Kidney (tissue), 22 donors: ENCODE measurements at places on chromosomes 16 and 17. TPM values are rescaled to one million over a fixed set of nuclear protein-coding genes. Genes with fewer than 3 reads are reported as not detected.

- H3K27ac ChIP-seq: no peak overlapping the region
- H3K4me1 ChIP-seq: no peaks in the 10 kb centered on the region
- no peaks in the 10 kb centered on the region for H3K27me3 ChIP-seq
- no peaks in the 10 kb centered on the region for H3K36me3 ChIP-seq
- no peak overlapping the region for H3K4me3 ChIP-seq
- no peak for DNase-seq
These were observed 156.5 kb upstream of the WSCD1 start for GRCh38 chr17:5913641-5914040.

GRCh38 chr16:2270588-2271470 lies 2.9 kb upstream of the RNPS1 start:
- H3K36me3 ChIP-seq: no peaks in the 10 kb centered on the region
- no peaks in the 10 kb centered on the region for H3K27me3 ChIP-seq
- H3K4me1 ChIP-seq: peaks cover 10% of the 10 kb centered on the region

DNA sequence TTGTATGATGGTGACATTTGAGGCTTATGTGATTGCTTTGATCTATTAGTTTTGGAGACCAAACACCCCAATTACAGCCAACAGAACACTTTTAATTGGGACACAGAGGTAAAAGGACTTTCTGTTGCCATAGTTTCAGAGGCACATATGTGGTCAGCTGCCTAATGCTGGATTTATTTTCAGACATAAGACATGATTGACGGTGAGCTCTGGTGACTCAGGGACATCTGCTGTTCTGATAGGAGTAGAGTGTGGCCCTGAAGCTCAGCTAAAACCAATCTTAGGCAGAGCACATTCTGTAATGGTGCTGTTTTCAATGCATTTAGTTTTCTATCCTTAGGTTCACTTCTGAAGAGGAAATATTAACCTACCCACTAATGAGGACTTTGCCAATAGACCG lies 247.1 kb downstream of the UTP18 start:
- H3K4me3 ChIP-seq: no peak overlapping the region
- H3K27ac ChIP-seq: no peak overlapping the region
- no peaks in the 10 kb centered on the region for H3K36me3 ChIP-seq
- H3K27me3 ChIP-seq: no peaks in the 10 kb centered on the region
- H3K4me1 ChIP-seq: no peaks in the 10 kb centered on the region

DNA sequence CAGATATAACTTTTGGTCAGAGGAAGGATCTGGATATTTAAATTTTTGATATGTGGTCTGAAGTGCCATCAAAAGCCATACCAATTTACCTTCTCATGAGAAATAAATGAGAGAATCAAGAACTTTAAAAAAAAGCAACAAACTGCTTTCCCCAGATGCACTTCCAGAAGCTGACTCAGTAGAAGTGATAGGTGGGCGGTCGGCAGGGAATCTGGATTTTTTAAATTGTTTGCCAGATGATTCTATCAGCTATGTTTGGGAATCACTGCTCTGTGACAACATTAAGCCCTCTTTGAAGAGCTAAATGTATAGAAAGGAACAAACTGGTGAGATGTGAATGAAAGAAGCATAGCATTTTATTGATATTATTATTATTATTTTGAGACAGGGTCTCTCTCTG lies 19.2 kb downstream of the CDH3 start:
- no peak overlapping the region for H3K27ac ChIP-seq
- no peak overlapping the region for H3K4me3 ChIP-seq
- DNase-seq: no peak
- no peaks in the 10 kb centered on the region for H3K4me1 ChIP-seq

DNA sequence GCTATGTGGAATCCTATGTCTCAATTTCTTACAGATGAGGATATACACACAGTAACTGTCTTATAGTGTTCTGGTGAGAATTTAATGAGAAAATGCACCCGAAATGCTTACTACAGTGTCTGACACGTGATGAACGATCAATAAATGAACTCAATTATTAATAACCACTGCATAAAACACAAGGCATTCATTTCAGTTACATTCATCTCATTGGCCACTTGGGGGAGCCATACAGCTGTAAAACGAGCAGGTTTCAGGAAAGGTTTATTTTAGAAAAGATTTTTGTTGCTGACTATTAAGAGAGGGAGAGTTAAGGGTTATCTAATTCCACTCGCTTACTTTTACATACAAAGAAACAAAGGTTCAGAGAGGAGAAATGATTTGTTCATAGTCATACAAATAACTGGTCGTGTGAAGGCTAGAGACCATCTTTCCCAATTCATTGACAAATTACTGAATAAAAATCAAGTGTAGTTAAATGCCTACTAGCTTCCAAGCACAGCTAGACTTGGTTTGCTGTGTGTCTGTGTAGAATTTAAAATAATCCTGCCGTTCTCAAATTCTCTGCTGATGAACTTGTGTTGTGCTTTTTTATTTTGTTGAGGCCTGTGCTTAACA lies 160.1 kb downstream of the MAP2K4 start:
- no peak overlapping the region for H3K27ac ChIP-seq
- H3K27me3 ChIP-seq: no peaks in the 10 kb centered on the region
- no peak overlapping the region for H3K4me3 ChIP-seq
- H3K36me3 ChIP-seq: no peaks in the 10 kb centered on the region
- no peaks in the 10 kb centered on the region for H3K4me1 ChIP-seq
- DNase-seq: peak; percentile 72

- H3K36me3 ChIP-seq: no peaks in the 10 kb centered on the region
- H3K4me3 ChIP-seq: no peak overlapping the region
- H3K27me3 ChIP-seq: no peaks in the 10 kb centered on the region
- no peaks in the 10 kb centered on the region for H3K4me1 ChIP-seq
These were observed 67.6 kb upstream of the RBBP6 start for GRCh38 chr16:24471561-24472350.

GRCh38 chr16:11742093-11742535 lies 543 bp downstream of the TXNDC11 start:
- no peaks in the 10 kb centered on the region for H3K27me3 ChIP-seq
- no peaks in the 10 kb centered on the region for H3K36me3 ChIP-seq
- H3K4me3 ChIP-seq: peak overlapping the region; percentile 96
- peaks cover 26% of the 10 kb centered on the region for H3K4me1 ChIP-seq
- peak; percentile 88 for DNase-seq

DNA sequence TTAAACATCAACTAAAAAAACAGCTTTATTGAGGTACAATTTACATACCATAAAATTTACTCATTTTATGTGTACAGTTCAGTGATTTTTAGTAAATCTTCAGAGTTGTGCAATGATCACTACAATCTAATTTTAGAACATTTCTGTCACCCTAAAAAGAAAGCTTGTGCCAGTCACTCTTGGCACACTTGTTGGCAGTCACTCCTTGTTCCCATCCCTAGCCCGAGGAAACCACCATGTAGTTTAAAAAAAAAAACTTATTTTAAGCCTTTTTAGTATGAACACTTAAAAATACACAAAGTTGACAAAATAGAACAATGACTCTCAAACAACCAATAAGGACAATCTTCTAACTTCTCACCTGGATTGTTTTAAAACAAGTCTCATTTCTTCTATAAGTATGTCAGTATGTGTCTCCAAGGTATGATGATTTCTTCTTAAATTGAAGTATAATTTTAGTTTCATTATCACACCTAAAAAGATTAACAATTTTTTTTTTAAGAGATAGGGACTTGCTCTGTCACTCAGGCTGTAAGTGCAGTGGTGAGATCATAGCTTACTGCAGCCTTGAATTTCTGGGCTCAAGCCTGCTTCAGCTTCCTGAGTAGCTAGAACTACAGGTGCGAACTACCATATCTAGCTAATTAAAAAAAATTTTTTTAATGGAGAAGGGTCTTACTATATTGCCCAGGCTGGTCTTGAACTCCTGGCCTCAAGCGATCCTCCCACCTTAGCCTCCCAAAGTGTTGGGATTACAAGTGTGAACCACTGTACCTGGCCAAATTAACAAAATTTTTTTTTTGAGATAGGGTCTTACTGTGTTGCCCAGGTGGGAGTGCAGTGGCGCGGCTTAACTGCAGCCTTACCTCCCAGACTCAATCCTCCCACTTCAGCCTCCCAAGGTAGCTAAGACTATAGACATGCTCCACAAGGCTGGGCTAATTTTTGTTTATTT lies 53.2 kb downstream of the PPM1E start:
- H3K27ac ChIP-seq: no peak overlapping the region
- DNase-seq: no peak
- H3K4me1 ChIP-seq: no peaks in the 10 kb centered on the region
- H3K4me3 ChIP-seq: no peak overlapping the region

- no peak overlapping the region for H3K27ac ChIP-seq
- H3K27me3 ChIP-seq: peaks cover 19% of the 10 kb centered on the region
- peak; percentile 37 for DNase-seq
- no peaks in the 10 kb centered on the region for H3K36me3 ChIP-seq
These were observed 712 bp upstream of the SPECC1 start for GRCh38 chr17:20008242-20009051.

DNA sequence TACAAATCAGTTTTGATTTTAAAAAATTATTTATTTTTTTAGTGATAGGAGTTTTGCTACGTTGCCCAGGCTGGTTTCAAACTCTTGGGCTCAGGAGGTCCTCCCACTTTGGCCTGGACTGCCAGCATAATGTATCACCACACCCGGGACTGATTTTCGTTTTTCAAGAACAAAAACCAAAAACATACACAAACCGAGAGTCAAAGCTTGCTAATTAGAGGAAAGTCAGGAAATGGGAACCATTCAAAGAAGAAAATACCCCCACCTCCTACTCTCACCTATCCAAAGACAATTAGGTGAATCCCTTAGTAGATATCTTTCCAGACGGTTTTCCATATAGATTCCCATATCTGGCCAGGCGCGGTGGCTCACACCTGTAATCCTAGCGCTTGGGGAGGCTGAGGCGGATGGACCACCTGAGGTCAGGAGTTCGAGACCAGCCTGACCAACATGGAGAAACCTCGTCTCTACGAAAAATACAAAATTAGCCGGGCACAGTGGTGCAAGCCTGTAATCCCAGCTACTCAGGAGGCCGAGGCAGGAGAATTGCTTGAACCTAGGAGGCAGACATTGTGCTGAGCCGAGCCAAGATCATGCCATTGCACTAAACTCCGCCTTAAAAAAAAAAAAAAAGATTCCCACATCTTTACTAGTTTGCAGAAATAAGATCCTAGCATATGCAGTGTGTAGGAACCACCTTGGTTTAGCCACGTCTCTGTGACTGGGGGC lies 883 bp upstream of the SPN start:
- no peak for DNase-seq
- H3K27ac ChIP-seq: no peak overlapping the region
- H3K4me3 ChIP-seq: no peak overlapping the region
- no peaks in the 10 kb centered on the region for H3K27me3 ChIP-seq

- no peak overlapping the region for H3K4me3 ChIP-seq
- H3K27me3 ChIP-seq: no peaks in the 10 kb centered on the region
- no peak for DNase-seq
These were observed 7.9 kb downstream of the QPRT start for GRCh38 chr16:29686740-29687332.

DNA sequence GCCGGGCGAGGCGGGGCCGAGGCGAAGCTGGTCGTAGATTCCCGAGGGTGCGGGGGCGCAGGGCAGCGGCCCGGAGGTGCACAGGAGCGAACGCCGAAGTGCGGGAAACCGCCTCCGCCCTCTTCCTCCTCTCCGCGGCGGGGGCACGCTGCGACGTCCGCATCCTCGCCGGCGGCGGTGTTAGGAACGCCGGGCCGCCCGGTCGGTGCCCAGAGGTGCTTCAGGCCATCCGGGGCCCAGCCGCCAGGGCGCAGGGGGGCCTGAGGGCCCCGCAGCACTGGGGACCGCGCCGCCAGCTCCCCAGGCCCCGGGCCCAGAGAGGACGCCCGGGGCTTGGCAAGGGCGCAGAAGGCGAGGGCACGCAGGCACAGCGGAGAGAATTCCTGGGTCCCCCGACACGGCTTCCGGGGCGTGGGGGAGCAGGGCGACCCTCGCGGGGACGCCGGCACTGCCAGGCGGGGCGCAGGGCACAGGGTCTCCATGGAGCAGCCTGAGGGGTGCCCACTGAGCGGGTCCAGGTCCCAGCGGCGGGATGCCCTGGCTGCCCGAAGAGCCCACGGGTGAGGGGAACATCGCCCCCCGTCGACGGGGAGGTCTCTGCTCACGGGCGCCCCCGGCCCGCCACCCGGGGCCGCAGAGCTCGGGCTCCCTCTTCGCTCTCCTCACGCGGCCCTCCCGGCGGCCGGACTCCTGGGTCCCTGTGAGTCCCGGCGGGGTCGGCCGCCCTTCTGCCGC lies 576 bp downstream of the EPOP start:
- peaks cover 3% of the 10 kb centered on the region for H3K4me1 ChIP-seq
- no peak overlapping the region for H3K27ac ChIP-seq
- H3K36me3 ChIP-seq: no peaks in the 10 kb centered on the region
- H3K4me3 ChIP-seq: peak overlapping the region; percentile 25

DNA sequence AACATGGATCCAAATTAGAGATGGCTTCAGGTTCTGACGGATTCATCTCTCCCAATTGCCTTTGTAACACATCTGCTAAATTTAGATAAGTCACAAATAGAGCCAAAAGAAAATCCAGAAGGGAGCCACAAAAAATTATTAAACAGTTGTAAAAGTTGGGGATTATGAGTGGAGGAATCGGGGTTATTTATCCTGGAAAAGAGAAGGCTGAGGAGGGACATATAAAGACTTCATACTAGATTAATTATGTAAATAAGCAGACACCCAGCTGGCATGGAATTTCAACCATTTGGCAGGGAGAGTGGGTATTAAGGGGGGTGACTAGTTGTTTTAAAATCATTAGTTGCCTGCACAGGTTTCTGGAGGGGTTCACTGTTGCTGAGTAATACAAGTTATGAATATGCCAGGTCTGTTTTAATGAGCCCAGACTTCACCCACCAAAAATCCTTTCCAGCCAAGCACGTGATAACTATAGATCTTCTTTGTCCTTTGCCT lies 89.6 kb downstream of the CDH13 start:
- no peaks in the 10 kb centered on the region for H3K27me3 ChIP-seq
- H3K27ac ChIP-seq: no peak overlapping the region
- no peak overlapping the region for H3K4me3 ChIP-seq

DNA sequence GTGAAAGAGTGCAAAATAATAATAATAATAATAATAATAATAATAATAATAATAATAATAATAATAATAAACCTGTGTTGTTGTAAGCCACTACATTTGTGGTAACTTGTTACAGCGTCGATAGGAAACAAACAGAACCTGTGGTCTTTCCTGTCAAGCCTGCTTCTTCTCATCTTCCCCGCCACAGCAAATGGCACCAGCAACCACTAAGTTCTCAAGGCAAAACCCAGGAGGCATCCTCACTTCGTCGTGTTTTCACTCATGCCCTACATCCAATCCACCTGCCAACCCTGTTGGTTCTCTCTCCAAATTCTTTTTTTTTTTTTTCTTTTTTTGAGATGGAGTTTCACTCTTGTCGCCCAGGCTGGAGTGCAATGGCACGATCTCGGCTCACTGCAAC lies 34.2 kb downstream of the ITGAE start:
- H3K27ac ChIP-seq: no peak overlapping the region
- no peaks in the 10 kb centered on the region for H3K4me1 ChIP-seq
- no peaks in the 10 kb centered on the region for H3K27me3 ChIP-seq
- no peaks in the 10 kb centered on the region for H3K36me3 ChIP-seq
- peak; percentile 18 for DNase-seq

GRCh38 chr16:35185366-35186044 lies 1726.1 kb downstream of the TP53TG3F start:
- no peaks in the 10 kb centered on the region for H3K27me3 ChIP-seq
- no peak for DNase-seq
- H3K27ac ChIP-seq: no peak overlapping the region
- no peaks in the 10 kb centered on the region for H3K36me3 ChIP-seq
- no peak overlapping the region for H3K4me3 ChIP-seq

PIRT gene
- total RNA-seq: not detected

TNFRSF17 gene
- 3.0 TPM for total RNA-seq

CCDC40 gene
- total RNA-seq: 22.6 TPM

CDK5R1 gene
- total RNA-seq: 1.5 TPM

KRT36 gene
- not detected for total RNA-seq

NPIPA5 gene
- 11.0 TPM for total RNA-seq

GAST gene
- not detected for total RNA-seq
